ENCODE measurements at places on chromosomes 6 and 20.

DNA sequence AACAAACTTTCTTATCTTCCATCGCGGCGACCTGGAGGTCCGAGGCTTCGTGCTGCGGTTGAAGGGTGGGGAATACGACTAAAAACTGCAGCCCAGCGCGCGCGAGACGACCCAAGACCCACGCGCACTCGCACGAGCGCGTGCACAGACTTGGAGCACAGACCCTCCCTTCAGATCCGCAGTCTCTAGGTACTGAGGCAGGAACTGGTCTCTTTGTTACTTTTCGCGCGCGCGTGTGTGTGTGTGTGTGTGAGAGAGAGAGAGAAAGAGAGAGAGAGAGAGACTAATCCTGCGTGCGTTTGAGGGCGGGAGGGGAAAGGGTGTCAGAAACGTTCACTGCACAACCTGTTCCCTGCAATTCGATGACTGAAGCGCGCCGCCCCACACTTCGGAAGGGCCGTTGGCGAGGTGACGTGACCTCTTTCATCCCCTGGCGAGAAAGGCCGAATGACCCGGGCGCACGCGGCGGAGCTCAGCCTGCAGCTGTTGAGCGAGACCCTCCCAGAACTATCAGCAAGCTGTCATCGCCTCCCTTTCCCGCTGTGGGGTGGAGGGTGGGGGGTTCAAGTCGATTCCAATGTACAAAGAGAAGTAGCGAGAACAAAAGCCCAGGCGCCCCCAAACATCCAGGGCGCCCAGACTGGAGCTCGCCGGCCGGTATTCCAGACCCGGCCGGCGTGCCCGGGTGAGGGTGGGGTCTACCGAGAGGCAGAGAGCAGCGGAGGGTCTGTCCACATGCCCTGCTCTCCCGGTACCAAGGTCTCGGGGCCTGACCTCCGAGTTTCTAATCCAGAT is 1.5 kb upstream of the TUBB2B start:
- no peak for DNase-seq

GRCh38 chr6:19692506-19693298 is 144.5 kb upstream of the ID4 start:
- DNase-seq: no peak

DNA sequence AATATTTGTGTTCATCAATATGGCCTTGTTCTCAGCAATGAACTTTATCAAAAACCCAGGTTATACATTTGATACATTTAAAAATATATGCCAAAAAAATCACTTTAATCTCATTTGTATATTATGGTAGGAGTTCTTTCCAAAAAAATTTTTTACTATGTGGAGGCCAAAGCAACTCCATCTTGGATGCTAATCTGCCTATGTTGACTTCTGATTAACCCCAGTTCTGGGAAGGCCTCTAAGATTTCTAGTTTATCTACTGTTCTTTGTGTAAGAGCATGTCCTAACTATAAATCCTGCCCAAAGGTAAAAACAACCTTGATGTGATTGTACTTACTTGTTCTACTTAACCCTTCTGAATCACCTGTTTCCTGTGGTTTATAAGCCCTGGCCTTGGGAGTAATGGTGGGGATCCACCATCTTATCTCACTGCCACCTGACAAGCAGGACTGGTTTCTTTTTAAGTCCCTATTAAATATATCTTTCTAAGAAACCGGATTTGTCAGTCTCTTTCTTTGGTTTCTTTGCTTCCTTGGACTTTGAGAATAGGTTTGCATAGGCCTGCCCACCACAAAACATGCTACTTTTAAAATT is 46.7 kb downstream of the RNGTT start:
- DNase-seq: peak; percentile 13

DNA sequence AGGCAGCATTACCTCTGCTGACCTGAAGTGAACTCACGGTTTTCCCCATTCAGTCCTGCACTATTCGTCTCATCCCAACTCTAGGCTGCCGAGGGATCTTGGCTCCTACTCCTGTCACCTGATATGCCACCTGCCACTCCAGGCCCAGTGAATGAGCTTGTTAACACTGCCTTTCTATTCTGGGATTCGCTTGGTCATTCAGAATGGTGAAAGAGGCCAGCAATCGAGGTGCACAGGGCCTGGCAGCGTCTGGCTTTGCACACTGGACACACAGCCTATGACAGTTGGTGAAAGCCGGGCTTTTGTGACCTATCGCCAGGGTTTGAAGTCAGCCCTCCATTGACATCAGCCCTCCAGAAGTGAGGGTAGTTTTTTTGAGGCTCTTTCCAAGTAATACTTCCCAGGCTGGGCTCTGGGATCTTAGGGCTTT is 59.3 kb upstream of the MYL9 start:
- DNase-seq: no peak

GRCh38 chr6:52802806-52803205 is 810 bp downstream of the GSTA1 start:
- no peak for DNase-seq

DNA sequence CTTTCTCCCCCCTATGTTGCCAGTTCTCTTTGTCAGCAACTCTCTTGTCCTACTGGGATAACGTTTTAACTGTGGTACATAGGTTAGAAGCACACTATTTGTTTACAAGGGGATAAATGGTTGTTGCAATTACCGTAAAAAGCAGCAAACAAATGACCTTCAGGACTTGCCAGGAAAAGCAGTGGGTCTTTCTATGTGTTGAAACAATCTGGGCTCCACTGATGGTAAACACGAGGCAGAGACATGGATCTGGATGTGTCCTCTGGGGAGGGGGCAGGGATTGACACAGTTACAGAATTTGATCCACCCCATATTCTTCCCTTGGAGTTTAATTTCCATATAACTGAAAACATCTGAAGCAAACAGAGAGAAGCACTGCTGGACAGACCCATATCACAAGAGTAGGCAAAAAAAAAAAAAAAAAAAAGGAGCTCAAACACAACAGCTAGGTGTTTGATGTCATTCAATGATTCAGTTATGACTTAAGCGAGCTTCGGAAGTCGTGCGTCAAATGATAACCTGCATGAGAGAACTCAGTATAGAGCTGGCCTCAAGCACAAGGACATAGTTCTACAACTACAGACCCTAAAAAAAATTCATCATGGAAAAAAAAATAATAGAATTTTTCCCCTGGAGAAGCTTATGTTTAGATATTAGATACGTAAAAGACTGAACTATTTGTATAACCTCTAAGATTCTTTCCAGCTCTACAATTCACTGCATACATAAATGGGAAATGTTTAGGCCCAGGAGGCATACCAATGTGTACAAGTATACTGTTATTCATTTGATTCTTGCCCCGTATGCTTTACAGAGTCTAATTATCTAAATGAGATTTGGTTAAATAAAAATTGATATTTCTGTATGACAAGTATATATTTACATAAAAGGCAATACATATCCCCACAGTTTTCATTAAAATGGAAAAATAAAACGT is 127.7 kb downstream of the ALDH8A1 start:
- no peak for DNase-seq

DNA sequence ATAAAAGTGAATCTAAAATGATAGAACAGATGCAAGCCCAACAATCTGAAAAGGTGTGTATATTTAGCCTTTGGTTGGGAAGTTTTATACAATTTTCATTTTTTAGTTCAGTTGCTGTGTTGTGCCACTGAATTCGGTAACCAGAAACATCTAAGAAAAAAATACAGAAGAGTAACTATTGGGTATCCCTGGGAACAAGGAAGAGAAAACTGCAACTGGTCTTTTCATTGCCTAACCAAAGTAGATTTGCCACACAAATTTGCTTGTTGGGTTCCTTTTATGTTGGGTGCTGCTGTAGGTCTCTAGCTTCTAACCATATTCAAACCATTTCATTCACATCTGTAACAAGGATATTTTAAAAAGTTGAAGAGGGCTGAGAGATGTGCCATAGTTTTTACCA is 2.8 kb upstream of the TMEM30A start:
- no peak for DNase-seq

DNA sequence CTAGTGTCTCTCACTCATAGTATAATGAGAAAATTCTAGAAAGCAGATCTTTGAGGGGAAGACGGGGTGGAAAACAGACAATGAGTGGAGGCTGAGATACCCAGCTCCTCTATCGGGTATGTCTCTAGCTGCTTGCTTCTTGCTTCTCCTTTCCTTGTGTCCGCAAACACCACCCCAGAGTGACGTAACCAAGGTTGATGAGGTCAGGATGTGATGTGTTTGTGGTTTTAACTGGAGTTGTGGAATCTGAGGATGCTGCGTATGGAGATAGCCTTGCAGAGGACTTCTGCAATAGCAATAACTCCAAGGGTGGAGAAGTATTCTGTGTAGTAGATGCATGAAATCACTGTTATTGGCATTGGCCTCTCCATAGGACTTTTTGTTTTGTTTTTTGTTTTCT is 132.7 kb upstream of the IFNGR1 start:
- DNase-seq: no peak

- DNase-seq: peak; percentile 22
Measured at GRCh38 chr6:68978411-68978810, 343.3 kb downstream of the ADGRB3 start.

DNA sequence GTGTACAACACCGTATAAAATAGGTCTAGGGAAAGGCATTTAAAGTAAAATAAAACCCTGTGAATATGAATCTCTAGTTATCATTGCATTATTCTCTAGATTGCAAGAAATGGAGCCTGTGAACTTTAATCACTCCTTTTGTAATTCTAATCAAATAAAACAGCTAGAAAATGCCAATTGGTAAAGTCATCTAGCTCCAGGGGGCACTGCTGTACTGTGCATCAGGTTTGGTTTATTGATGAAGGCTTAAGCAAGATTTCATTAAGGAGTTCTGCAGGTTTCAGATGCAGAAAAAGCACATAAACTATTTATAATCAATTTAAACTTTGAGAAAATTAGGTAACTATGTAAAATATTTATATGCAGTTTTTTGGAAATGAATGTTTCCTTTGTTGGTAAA is 645.0 kb downstream of the PHF3 start:
- DNase-seq: no peak

- peak; percentile 26 for DNase-seq
Measured at GRCh38 chr6:97215157-97215769, 67.8 kb downstream of the MMS22L start.

DNA sequence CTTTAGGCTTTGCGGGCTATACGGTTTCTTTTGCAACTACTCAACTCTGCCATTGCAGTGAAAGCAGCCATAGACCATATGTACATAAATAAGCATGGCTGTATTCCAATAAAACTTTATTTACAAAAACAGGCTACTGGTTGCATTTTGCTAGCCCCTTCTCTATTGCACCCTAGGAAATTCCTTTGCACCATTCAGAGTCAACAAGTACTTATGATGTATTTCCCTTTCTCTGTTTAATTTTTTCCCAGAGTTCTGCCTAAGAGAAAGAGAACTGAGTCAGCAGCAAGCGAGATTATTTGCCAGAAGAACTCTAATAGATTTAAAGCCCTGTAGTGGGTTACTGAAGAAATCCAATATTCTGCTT is 33.8 kb downstream of the ADGRF1 start:
- no peak for DNase-seq

DNA sequence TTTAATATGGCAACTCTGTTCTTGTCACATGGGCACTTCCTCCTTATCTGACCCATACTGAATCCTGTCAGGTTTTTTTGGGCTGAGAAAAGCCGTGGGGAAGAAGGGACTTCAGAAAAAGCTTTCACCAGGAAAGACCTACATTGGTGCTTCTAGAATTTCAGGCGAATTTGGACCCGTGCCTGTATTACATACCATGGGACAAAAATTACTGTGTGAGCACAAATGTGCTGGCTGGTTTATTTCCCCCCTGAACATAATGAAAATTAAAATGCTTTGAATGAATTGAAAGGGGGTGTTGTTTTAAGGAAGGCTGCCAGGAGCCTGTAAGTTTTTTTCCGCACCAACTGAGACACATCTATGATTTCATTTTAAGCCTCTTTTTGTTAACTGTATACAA is 29.6 kb downstream of the CAP2 start:
- no peak for DNase-seq

DNA sequence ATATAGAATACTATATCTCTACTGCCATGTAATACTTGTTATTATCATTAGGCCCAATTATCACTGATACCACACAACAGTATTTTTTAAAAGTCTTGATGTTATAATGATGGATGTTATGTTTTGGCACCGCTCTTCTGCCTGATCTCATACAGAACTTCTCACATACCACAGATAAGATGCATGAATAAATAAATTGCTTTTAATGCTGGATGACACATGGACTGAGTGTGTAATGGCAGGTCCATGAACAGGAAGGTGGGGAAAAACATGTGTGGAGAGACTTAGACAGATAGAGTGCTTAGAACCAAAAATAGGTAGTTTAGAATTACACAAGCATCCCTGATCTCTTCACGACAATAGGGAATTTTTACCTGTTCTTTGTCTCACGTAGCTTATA is 258.4 kb upstream of the MARCKS start:
- no peak for DNase-seq

DNA sequence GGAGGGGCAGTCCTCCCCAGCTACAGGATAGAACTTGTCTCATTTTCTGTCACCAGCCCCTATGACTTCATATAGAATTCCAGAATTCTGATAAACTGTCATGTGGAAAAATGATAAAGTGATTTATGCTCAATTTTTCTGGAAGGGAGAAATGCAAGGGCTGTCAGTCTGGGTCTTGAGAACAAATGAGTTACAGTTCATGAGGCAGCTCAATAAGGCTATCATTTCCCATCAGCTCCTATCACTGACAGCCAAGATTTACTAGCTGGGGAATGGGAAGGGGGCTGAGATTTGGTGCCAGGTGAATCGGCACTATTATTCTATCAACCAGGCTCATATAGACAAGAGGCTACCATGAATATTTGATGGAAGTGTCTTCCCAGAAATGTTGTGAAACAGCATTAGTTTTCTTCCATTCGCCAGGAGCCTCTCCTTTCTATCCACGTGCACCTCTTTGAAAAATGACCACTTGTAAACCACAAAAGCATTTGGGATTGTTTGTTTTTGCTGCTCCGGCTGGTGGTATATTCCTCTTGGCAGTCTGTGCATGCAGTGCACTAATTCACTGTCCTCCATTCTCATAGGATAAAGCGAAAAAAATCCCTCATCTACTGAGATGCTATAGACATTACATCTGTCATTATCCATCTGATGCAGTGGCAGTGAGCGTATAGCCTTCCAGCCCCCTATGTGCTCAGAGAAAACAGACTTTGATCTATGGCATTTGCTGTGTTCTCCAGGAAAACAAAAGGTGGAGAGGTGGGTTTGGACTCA is 528.7 kb upstream of the RNF217 start:
- no peak for DNase-seq

DNA sequence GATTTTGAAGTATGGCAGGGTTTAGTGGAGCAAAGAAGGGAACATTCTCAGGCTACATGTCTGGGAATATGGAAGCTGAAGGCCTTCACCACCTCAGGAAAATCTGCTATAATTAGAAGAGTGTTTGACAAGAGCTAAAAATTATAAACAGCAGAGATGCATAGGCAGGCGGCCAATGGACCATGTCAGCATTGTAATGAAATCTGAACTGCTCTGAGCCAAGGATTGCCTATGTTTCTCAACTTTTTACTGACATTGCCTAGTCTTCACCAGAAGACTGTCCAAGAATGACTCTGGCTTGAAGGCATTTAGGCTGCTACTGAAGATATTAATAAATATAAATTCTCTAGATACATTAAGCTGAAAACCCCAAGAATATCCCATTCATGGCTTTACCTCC is 84.1 kb downstream of the C6orf52 start:
- DNase-seq: no peak
